ENCODE measurements at places on chromosomes 2 and 18. TPM values are rescaled to one million over a fixed set of nuclear protein-coding genes. Genes with fewer than 3 reads are reported as not detected.

The ELOA2 gene
- not detected for total RNA-seq

DNA sequence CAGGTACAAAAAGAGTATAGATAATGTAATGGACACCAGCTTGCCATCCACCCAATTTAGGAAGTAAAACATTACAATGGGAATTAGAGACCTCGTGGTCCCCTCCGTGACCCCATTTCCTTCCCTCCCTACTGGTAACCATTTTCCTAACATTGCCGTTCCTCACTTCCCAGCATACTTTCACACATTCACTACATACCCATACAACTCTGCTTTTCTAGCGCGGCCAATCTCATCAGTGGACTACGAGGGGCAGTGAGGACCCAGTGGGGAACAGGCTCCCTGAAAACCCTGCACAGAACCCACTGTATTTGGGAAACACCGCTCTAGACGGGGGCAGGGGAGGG is 1.1 kb downstream of the ENOSF1 start:
- DNase-seq: no peak
- no peak overlapping the region for H3K27ac ChIP-seq
- peaks cover 3% of the 10 kb centered on the region for H3K36me3 ChIP-seq
- H3K4me3 ChIP-seq: peak overlapping the region; percentile 58

DNA sequence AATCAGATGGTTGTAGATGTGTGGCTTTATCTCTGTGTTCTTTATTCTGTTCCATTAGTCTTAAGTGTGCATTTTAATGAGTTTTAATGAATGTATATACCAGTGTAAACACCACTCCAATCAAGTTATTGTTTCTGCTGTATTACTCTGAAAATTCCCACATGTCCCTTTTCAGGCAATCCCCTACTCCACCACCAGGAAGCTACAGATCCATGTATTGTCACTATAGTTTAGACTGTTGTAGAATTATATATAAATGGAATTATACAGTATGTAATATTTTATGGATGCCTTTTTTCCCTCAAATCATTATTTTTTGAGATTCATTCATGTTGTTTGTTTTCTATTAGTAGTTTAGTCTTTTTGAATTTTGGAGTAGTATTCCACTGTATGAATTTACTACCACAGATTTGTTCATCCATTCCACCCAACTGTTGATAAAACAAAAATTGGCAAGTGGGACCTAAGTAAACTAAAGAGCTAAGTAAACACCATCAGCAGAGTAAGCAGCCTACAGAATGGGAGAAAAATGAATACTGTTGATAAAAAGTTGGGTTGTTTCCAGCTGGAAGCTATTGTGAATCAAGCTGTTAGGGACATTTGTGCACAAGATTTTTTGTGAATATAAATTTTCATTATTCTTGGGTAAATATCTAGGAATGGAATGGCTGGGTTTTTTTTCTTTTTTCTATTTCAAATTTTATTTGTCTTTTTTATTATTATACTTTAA is 262.0 kb downstream of the CAMKMT start:
- DNase-seq: no peak
- H3K4me3 ChIP-seq: no peak overlapping the region
- H3K27ac ChIP-seq: no peak overlapping the region
- peaks cover 1% of the 10 kb centered on the region for H3K4me1 ChIP-seq

DNA sequence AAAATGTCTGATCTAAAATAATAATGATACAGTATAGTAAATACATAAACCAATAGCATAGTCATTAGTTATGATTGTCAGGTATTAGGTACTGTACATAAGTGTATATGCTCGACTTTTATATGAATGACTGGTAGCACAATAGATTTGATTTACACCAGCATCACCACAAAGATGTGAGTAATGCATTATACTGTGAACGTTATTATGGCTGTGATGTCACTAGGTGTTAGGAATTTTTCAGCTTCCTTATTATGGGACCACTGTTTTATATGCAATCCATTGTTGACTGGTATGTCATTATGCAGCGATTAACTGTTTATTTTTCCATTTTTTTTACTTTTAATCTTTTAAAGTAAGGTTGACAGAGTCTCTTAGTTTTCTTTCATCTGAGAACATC is 23.7 kb downstream of the ATP9B start:
- no peak overlapping the region for H3K27ac ChIP-seq
- H3K36me3 ChIP-seq: no peaks in the 10 kb centered on the region
- DNase-seq: no peak
- H3K27me3 ChIP-seq: peaks cover 5% of the 10 kb centered on the region
- H3K4me3 ChIP-seq: no peak overlapping the region
- H3K4me1 ChIP-seq: peaks cover 22% of the 10 kb centered on the region

The PTGR3 gene
- 20.4 TPM for total RNA-seq

DNA sequence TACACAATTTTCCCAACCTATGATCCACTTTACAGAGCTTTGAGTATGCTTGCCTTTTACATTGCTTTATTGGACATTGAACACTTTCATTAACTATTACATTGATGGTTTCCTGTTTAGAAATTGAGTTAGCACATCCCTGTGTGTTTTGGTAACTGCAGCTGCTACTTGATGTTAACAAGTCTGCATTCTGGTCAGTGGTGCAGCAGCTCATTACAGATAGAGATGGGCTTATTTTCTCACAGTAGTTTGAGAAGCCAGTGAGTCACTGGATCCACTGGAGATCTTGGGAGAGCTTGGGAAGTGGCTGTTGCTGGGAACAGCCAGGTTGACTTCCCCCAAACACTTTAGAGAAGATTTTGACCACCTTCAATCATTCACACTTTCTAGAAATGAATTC is 150.5 kb downstream of the ARHGAP15 start:
- no peaks in the 10 kb centered on the region for H3K4me1 ChIP-seq
- H3K27me3 ChIP-seq: no peaks in the 10 kb centered on the region
- no peak for DNase-seq

- no peaks in the 10 kb centered on the region for H3K36me3 ChIP-seq
- H3K27ac ChIP-seq: no peak overlapping the region
- DNase-seq: no peak
- H3K27me3 ChIP-seq: no peaks in the 10 kb centered on the region
- no peaks in the 10 kb centered on the region for H3K4me1 ChIP-seq
Observed at GRCh38 chr2:208548700-208549099, 142.1 kb downstream of the PTH2R start.

- H3K27me3 ChIP-seq: peaks cover 5% of the 10 kb centered on the region
- DNase-seq: no peak
- H3K4me3 ChIP-seq: no peak overlapping the region
- peaks cover 8% of the 10 kb centered on the region for H3K36me3 ChIP-seq
- H3K27ac ChIP-seq: no peak overlapping the region
- no peaks in the 10 kb centered on the region for H3K4me1 ChIP-seq
Observed at GRCh38 chr2:160220545-160221009, 20.5 kb upstream of the ITGB6 start.

DNA sequence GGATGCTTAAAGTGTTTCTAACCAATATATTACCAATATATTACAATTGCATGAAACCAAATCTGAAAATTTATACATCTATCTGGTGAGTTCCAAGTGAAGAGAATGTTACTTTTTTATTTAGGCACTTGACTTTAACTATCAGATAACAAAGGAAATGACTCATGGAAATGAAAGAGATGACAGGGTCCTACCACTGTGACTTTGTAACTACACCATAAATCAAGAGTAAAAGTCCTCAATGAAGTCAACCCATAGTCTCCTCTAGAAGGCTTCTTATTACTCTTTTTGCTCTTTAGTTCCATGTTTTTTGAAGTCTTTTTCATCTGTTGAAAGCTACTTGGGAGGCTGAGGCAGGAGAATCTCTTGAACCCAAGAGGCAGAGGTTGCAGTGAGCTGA is 545.0 kb upstream of the PIK3C3 start:
- H3K4me3 ChIP-seq: no peak overlapping the region
- no peaks in the 10 kb centered on the region for H3K27me3 ChIP-seq
- H3K27ac ChIP-seq: no peak overlapping the region
- H3K36me3 ChIP-seq: no peaks in the 10 kb centered on the region
- DNase-seq: no peak

- H3K27me3 ChIP-seq: no peaks in the 10 kb centered on the region
- H3K27ac ChIP-seq: no peak overlapping the region
- H3K4me3 ChIP-seq: no peak overlapping the region
- H3K36me3 ChIP-seq: peaks cover 4% of the 10 kb centered on the region
- no peaks in the 10 kb centered on the region for H3K4me1 ChIP-seq
Observed at GRCh38 chr2:147829106-147829505, 15.7 kb upstream of the ACVR2A start.

The XDH gene
- total RNA-seq: 1.3 TPM

DNA sequence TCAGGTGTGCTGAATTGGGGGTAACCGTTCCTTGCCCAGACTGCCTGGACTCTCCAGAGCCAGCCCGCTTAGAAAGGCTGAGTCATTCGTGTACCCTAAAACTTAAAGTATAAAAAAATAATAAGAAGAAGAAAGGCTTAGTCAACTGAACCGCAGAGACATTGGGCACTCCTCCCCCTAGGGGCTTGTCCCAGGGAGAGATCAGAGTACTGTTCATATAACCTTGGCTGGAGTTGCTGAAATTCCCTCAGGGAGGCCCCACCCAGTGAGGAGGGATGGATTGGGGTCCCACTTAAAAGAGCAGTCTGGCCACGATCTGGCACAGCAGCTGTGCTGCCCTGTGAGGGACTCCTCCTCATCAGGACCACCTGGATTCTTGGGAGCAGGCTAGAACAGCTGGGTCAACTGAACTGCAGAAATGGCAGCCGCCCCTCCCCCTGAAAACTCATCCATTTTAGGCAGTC is 37.2 kb downstream of the ANKRD12 start:
- no peak for DNase-seq
- no peak overlapping the region for H3K27ac ChIP-seq
- H3K4me1 ChIP-seq: no peaks in the 10 kb centered on the region
- no peak overlapping the region for H3K4me3 ChIP-seq

DNA sequence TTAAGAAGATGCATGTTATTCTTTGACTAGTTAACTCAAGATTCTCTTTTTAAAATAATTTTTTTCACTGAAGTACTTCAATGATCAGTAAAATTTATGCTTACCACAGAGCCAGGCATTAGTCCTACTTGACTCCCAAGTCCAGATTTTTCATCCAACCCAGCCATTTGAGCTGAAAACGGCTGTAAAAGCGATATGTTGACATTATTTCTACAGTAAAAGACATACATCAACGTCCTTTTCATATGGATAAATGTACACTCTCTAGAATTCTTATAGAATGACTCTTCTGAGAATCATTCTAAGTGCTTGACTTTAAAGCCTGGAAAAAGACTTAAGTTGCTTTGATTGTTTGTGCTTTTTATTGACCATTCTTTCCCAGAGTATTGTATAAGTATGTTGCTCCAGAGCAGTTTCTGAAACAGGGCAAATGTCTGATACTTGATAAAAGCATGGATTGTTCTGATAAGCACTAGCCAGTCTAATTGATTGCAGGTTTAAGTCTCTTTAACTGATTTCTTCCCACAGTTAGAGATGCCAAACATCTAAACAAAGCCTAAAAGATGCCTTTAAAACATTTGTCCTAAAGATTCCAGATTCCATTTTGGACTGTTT is 90.9 kb downstream of the COL5A2 start:
- H3K27ac ChIP-seq: no peak overlapping the region
- DNase-seq: no peak
- no peaks in the 10 kb centered on the region for H3K27me3 ChIP-seq
- H3K4me3 ChIP-seq: no peak overlapping the region
- H3K4me1 ChIP-seq: no peaks in the 10 kb centered on the region
- no peaks in the 10 kb centered on the region for H3K36me3 ChIP-seq

GRCh38 chr18:61635901-61636528 is 256.8 kb downstream of the RNF152 start:
- peak overlapping the region; percentile 16 for H3K4me3 ChIP-seq
- H3K27me3 ChIP-seq: peaks cover 4% of the 10 kb centered on the region
- peaks cover 4% of the 10 kb centered on the region for H3K4me1 ChIP-seq

- DNase-seq: no peak
- H3K27me3 ChIP-seq: no peaks in the 10 kb centered on the region
- no peak overlapping the region for H3K4me3 ChIP-seq
- H3K27ac ChIP-seq: no peak overlapping the region
- peaks cover 41% of the 10 kb centered on the region for H3K4me1 ChIP-seq
- H3K36me3 ChIP-seq: no peaks in the 10 kb centered on the region
Observed at GRCh38 chr2:150426315-150426714, 61.2 kb downstream of the RND3 start.

DNA sequence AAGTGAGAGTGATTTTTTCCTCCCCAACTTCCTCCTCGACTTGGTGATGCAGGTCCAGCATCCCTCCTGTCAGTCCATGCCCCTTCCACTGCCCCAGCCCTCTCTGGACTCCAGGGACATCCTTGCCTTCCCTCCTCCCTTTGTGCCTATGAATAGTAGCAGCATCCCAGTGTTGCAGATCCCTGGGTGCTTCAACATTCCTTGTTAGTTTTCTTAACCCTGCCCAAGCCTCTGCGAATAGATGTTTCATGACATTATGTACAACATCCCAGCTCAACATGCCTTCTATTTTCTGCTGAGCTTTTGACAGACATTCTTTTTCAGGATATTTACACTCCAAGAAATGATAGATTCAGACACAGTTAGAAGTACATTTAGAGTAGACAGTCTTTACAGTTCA is 35.3 kb upstream of the CCDC150 start:
- peaks cover 5% of the 10 kb centered on the region for H3K27me3 ChIP-seq
- H3K4me1 ChIP-seq: peaks cover 27% of the 10 kb centered on the region
- no peak overlapping the region for H3K27ac ChIP-seq
- peak overlapping the region; percentile 13 for H3K4me3 ChIP-seq
- DNase-seq: no peak
- no peaks in the 10 kb centered on the region for H3K36me3 ChIP-seq

The RNU2-63P gene
- 8.2 TPM for total RNA-seq

DNA sequence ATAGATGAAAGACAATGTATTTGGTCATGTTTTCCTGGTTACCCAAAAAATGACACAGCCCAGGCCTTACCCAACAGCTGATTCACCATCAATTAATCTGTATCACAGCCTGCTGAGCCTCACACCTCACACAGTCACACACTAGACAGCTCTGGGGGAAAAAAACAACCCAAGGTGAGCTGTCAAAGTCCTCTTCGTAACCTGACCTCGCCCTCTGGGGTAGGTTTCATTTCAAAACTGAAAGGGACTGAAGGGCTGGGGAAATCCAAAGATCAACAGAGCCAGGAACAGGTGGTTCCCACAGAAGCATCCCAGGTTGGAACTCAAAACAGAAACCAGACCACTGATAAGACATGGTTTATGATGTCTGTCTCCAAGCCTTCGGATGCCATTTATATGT is 18.2 kb upstream of the PCBP1 start:
- H3K4me1 ChIP-seq: peaks cover 2% of the 10 kb centered on the region
- DNase-seq: no peak
- H3K36me3 ChIP-seq: no peaks in the 10 kb centered on the region
- no peak overlapping the region for H3K4me3 ChIP-seq
- no peaks in the 10 kb centered on the region for H3K27me3 ChIP-seq

DNA sequence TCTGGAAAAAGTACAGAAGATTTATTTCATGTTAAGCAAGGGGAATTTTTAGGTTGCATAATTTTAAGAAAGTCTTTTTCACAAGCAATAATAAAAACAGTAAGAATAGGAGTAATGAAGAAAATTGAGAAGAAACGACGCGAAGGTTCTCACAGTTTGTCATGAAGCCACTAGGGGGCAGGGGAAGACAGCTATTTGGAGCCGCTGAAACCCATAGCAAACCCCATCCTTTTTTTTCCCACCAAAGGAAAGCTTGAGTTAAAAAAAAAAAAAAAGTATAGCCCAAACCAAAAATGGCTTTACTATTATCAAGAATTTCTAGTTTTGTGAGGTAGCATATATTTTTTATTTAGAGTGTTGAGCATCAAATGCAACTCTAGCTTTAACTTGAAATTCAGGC is 300.9 kb downstream of the PHLPP1 start:
- peak; percentile 32 for DNase-seq
- H3K4me1 ChIP-seq: no peaks in the 10 kb centered on the region
- H3K27ac ChIP-seq: no peak overlapping the region

The TFCP2L1 gene
- total RNA-seq: 0.07 TPM
